Vagina (tissue), 2 donors: ENCODE measurements at places on chromosomes 6 and 20. TPM values are rescaled to one million over a fixed set of nuclear protein-coding genes. Genes with fewer than 3 reads are reported as not detected.

- DNase-seq = no peak
Observed at GRCh38 chr6:136087986-136088385, 162.1 kb downstream of the MTFR2 start.

DNA sequence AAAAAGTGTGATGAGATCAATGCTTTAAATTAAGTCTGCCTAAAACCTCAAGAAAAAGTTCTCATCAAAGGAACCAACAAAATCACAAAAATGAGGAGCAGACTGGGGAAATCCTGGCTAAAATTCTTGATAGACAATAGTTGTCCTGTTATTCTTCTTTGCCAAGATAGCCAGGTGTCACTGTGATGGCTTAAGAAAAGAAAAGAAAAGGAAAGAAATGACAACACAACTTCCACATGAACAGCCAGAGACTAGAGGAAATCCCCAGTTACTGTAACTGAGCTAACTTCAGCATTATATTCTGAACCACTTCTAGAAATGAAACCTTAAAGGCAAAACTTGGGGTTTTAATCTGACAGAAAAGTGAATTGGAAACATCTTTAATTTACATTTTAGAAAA, 129.6 kb downstream of the CD24 start:
- DNase-seq = no peak

DNA sequence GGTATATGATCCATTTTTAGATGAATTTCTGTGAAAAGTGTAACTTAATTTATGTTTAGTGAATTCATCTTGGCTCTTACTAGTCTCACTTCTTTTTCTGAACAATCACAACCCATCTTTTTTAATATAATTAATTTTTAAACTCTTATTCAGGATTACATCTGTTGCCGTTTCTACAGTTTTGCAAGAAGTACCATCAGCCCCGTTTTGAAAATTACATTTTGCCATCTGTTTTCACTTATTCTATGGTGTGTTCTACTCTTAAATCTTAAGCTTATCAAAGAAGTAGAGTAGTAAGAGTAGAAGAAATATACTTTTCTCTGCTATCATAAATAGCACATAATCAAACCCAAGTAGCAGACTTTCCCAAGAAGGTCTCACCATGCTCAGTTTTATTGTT, 70.1 kb downstream of the ZNF292 start:
- no peak for DNase-seq

- no peak for DNase-seq
Observed at GRCh38 chr6:119523556-119523955, 174.0 kb upstream of the MAN1A1 start.

- DNase-seq = no peak
Observed at GRCh38 chr20:49785852-49786175, 26.8 kb upstream of the SLC9A8 start.

- DNase-seq = no peak
Observed at GRCh38 chr20:55937283-55937682, 68.0 kb downstream of the CBLN4 start.

DNA sequence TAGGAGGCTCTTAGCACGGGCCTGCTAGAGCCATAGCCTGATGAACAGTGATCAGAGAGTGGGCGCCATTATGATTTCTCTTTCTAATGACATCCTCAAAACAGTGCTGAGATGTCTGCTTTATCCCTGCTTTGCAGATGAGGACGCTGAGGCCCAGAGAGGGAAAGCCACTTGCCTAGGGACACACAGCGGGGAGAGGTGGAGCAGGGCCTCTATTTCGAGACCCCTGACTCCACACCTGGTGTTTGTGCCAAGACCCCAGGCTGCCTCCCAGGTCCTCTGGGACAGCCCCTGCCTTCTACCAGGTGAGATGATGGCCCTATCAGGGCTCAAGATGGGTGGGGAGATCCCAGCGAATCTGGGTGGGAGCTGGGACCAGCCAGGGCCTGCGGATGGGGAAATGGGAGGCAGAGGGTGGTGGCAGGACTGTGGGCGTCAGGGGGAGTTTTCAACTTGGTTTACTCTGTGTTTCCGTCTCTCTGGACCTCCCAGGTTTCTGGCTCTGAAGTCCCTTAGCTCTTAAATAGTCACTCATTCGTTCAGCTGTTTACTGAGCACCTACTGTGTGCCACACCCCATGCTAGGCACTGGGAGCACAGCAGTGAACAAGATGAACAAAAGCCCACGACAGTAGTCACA, 36.7 kb downstream of the SRC start:
- DNase-seq = no peak

DNA sequence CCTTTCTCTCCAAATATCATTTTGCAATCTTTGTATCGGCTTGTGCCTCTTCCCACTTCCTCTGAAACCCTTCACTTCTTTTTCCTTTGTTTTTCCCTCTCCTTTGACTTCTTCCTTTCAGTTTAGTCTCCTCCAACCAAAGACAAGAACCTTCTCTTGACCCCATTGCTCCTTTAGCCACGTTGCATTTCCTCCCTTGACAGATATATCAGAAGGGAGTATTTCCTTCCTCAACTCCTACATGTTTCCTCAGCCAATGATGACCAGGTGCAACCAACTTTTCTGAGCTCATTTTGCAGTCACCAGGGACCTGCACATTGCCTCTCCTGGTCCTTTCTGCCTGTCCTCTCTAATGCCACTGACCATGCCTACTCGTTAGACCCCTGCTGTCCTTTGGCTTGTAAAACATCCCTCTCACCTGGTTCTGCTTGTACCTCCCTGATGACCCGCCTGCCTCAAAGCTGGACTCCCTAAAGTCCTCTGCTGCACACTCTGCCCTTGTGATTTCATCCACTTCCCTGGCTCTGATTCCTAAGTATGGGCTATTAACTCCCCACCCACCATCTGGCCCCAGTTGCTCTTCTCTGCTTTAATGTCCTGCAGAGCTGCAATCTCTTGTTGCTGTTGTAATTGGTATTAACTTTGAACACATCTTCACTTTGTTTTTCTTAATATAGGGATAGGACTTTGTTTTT, 27.4 kb downstream of the SLC22A16 start:
- DNase-seq = no peak

ELOVL4 gene
- total RNA-seq = 2.9 TPM

PNPLA1 gene
- not detected for total RNA-seq

FAM83C gene
- total RNA-seq = 16.9 TPM
